ENCODE measurements at places on chromosomes 6 and 20.

DNA sequence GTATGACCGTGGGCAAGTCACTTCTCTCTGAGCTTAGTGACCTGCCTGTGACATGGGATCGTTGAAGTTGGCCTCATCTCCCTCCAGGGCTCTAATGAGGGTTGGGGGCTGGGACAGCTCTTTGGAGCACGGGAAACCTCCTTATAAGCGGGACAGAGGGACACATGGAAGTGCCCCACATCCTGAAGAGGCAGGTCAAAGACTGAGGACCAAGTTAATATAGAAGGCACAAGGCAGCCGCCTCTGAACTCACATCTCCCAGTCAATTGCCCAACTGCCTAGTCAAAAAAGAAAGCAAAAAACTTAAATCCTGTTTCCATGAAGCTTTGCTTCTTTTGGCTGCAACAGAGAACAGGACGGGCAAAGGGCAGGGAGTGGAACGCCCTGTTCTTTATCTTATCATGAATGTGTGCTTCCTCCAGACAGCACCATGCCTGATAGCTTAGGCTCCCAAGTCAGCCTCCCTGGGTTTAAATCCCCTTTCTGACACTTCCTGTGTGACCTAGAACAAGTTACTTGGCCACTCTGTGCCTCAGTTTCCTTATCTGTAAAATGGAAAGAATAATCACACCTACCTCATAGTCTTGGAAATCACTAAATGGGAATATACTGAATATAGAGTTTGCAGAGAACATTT, 27.1 kb downstream of the LBP start:
- no peak for DNase-seq

DNA sequence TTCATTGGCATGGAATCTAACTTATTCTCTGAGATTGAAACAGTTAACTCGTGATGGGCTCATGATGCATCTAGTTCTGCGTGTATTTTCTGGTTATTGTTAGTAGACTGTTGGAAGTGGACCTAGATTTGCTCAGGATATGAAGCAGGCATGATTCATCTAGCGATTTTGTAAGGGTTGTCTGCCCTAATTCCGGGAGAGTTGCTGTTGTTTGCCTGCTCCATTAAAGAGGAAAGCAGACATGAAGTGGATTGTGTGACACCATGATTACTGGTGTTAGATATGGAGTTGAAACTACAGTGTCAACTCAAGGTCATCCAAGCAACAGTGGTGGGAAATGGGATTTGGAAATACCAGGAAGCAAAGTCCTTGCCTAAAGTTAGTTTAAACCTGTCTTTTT, 41.0 kb downstream of the SOX4 start:
- DNase-seq, result no peak

DNA sequence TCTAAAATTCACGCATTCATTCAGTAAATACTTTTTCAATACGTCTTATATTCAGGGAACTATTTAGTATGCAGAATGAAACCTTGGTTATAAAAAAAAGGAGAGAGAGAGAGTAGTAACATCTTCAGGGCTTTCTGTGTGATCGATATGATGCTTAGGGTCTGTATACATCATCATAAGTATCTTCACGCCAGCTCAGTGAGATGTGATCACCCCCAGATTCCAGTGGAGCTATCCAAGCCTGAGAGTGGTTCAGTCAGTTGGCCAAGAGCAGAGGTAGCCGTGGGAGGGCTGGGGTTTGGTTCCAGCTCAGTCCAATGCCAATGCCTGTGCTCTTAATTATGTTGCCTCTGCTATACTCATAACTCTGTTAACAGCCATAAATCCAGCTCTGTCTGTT, 8.6 kb downstream of the CD83 start:
- no peak for DNase-seq

GRCh38 chr20:32628960-32629530, 43.9 kb upstream of the NOL4L start:
- DNase-seq, result no peak

DNA sequence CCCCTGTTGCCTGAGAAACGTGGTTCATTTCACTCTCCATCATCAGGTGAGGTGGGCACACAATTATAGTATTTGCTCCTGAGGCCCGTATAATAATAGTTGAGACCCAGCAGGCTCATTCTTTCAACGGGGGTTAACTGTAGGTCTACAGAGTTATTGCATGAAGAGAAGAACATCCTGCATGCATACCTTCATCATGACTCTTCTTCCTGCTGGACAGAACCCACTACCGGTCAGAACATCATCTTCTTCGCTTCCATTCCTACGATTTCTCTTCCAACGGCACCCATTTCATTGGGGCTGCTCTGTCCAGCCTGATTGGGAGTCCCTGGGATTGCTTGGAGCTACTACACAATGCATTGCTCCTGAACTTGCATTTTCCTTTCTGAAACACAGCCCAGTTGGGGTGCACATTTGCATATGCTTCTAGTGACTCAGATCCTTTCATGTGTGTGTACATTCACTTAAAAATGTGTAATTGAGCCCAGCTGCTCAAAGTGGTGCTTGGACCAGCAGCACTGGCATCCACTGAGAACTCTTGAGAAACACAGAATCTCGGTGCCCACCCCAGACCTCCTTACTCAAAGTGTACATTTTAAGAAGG, 57.4 kb downstream of the SLC24A3 start:
- DNase-seq, result no peak

- no peak for DNase-seq
Observed at GRCh38 chr6:79506251-79506650, 31.0 kb downstream of the LCA5 start.

GRCh38 chr6:127076466-127076865, 42.0 kb upstream of the RSPO3 start:
- DNase-seq, result no peak

DNA sequence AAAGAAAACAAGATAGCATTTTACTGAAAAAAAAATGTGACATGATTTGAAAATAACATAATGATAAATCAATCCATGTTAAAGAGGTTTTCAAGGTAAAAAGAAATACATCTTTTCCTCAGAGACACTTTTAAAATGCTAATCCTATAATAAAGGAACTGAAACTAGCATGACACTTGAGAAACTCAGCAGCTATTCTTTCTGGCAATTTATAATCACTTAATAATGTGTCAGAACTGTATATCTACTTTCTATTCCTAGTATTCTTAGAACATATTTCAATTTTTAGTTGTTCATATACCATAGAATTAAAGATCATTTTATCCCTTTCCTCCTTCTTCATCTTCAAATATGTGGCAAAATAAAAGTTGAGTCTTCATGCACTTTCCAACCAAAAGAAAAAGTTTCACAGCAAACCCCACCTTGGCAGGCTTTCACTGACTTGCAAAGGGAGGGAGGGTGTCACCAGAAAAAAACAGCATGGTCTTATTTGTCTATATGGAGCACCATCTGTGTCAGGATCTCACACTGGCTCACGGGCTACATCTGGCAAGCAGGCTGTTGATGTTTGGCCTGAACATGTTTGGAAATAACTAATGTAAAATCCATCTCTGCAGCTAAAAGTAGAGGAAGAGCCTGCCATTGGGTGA, 48.5 kb downstream of the FHL5 start:
- no peak for DNase-seq

GRCh38 chr20:45948742-45949541, 14.5 kb downstream of the PCIF1 start:
- DNase-seq, result no peak

- no peak for DNase-seq
Observed at GRCh38 chr20:42483730-42484303, 705.9 kb downstream of the PTPRT start.

- DNase-seq, result no peak
Observed at GRCh38 chr6:111564482-111564945, 41.2 kb downstream of the TRAF3IP2 start.

DNA sequence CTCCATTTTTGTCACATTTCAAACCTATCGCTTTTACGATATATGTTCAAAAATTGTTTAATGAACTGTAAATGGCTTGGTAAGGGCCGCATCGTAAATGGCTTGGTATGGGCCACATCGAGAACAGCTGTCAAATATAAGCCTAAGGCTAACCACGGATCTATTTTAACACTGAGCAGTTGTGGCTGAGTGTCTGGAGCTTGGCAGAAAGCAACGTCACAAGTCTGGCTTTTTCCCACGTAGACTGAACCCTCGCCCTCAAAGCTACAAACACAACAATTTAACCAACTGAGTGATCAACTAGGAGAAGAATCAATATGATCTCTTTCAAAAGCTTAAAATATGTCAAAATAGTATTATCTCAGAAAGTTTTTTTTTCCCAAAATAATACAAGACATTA, 71.4 kb upstream of the PRSS16 start:
- DNase-seq, result no peak

DNA sequence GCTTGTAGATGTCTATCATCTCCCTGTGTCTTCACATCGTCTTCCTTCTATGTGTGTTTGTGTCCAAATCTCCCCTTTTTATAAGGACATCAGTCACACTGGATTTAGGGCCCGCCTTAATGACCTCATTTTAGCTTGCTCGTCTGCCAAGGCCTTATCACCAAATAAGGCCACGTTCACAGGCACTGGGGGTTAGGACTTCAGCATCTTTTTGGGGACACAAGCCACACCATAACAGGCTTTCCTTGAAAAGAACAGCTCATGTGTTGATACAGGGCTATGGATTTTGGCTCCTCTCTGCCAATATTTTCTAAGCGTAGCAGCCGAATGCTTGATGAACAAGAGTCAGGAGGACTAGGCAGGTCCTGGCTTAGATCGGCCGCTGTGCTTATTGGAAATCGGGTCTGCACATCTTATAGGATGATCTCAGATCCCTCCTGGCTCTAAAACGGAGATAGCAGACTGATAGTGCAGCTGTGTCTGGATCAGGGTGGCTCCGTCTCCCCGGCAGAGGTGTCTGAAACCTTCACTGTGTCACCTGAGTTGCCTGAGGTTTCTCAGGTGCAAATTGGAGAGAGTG, 16.2 kb upstream of the TMEM181 start:
- no peak for DNase-seq

DNA sequence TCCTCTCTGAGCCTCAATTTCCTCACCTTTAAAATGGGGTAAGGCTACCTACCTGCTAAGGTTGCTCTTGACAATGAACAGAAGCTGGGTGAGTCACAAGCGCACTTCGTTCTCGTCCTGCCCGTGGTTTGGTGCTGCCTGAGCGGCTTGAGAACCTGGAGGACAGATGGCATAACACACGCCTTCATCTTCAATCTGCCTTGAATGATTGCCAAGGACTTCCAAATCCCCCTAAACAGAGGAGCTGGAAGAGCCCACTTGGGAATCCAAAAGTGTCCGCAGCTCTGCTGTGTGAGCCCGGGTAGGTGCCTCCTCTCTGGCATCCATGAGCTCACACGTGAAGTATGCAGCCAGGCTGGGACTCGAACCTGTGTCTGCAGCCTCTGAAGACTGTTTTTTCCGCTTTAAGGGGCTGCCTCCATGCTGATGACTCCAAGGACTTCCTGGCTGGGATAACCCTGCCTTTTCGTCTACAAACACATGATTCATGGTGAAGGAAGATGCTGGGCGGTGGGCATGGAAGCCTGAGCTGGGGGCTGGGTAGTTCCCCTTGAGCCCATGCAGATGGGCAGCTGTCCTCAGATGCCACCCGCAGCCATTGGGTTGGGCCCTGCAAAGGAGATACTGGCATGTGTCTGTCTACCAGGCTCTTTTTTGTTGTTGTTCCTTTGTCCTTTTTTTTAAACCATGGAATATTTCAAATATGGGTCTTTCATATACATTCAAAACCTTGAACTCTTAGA, 25.3 kb upstream of the CSNK2A1 start:
- no peak for DNase-seq

GRCh38 chr20:54345301-54345724, 130.1 kb upstream of the DOK5 start:
- no peak for DNase-seq

GRCh38 chr20:13299401-13299800, 78.3 kb downstream of the ISM1 start:
- no peak for DNase-seq

DNA sequence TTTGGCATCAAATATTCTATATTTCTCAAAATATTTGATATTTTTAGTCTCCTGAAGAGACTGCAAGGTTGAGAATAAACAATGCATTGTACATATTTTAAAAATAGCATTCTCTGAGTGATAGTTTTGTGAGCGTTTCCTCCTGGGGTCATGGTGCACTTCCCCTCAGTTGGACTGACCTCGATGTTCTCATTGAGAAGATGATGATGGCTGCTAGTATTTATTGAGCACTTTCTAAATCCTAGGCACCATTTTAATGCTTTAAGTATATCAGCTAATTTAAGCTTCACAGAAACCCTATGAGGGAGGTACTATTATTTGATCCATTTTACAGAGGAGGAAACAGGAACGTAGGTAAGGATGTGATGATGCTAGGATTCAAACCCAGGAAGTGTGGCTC, 18.2 kb downstream of the DSE start:
- no peak for DNase-seq

GRCh38 chr6:85126485-85127167, 323.3 kb upstream of the NT5E start:
- no peak for DNase-seq

DNA sequence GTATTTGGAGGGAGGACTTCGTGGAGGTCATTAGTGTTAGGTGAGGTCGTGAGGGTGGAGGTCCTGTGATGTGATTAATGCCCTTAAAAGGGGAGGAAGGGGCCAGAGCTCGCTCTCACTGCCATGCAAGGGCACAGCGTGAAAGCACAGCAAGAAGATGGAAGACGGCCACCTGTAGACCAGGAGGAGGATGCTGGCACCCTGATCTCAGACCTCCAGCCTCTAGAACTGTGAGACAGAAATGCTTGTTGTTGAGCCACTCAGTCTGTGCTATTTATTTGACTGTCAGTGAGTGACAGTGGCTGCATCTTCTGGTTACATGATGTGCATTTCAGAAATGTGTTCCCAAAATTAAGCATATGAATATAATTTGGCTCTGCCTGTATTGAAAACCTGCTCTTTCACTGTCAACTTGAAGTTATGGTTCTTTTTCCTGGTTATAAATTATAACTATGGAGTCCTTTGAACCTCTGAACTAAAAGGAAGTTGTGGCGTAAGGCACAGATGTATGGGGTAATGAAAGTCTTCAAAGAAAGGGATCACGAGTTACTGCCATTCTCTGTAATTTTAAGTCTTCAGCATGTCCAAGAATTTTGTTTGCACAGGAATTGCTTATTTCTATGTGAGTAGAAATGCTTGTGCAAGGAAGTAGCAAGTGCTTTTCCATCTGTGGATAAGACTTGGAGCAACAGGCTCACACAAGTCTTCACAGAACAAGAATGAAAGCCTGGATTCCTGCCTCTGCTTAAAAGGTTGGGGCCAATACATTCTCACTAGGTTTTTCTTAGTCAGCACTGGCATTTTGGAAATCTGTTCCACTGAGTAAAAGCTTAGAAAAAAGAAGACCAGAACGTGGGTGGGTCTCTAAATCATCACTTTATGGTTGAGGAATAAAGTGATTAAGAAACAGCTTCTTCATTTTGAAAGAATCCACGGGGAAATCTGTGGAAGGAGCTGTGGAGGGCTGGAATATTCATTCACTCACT, 10.3 kb downstream of the PPP1R14C start:
- no peak for DNase-seq
